ENCODE measurements at places on chromosomes 12 and 14. TPM values are rescaled to one million over a fixed set of nuclear protein-coding genes. Genes with fewer than 3 reads are reported as not detected.

GRCh38 chr12:3882896-3883564 is 9.8 kb upstream of the PARP11 start:
- peak; percentile 23 for DNase-seq

DNA sequence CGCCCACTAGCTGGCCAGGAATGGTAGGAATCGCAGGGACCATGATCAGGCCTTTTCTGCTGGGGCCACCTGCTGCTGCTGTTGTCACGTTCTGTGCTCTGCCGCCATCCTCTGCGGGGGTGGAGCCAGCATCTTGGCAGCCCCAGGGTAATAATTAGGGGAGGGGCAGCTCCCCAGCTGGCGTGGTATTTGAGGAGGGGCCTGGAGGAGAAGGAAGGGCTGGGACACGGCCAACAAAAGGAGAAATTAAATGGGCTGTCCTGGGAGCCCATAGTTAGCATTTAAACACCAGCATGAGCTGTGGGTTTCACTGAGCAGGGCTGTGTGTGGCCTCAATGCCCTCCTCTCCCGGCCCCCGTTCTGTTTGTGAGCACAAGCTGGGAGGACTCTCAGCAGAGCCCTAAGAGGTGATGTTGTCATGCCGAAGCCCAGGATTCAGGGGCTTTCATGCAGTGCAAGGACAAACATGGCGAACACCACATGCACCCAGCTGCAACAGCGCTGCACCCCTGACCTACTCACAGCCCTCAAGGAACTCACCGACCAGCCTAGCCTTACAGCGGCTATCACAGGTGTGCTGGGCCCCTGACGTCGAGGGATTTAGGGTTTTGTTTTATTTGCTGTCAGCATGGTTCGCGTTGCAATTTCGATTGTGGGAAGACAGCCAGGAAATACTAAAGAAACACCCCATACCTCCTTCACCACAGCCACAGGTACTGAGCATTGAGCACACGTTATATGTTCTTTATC is 324.3 kb downstream of the CACNA1C start:
- no peak for DNase-seq

DNA sequence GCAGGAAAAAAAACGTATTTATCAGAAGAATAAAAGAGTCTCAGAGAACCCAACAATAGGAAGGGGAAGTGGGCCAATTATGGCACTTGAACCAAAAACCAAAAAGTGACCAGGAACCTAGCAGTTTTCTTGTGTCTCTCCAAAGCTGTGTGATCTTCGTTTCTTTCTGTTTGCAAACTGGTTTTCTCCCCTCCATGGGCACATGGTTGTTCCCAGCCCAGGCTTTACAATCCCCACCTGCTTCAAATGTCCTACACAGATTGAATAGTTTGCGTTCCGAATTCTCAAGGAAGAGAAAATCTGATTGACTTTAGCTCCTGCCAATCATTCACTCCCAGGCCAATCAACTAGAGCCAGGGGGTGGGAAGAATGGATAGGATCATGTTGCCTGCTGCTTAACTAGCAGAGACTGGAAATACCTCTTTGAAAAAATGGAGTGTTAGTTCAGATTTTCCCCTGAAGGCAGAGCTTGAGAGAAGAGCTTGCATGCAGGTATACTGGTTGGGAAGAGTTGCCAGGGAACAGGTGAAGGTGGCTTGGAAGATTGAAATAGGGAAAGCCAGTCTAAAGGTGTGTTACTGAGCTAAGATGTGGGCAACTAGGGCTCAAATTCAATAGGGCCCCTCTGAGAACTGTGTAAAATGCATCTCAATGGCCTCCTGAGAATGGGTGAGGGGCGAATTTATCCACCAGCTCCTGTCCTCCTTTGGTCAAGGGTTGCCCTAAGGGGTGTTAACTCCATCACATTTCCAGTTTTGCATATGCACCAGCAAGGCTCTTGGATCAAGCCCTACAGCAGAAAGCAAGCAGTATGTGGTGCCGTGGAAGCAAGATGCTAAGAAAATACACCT is 106.4 kb upstream of the SRRM4 start:
- no peak for DNase-seq

- no peak for DNase-seq
Measured at GRCh38 chr12:106080041-106080790, 58.5 kb downstream of the NUAK1 start.

- no peak for DNase-seq
Measured at GRCh38 chr14:79229383-79229909, 981.9 kb downstream of the DIO2 start.

DNA sequence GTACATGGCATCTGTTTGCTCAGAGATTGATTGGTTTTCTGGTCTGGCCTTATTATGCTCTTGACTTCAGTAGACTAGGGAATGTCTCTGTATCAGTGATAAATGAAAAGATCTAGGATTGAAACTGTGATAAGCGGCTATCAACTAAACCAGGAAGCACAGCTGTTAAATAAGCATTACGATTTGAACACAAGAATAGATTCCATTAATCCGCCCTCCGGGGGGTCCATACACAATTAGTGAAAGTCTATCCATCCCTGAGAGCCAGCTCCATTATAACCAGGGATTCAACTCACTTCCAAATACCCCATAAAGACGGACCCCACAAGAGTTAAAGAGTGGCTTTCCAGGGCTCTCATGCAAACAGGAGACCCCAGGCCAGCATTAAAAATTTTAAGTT is 279.0 kb downstream of the GRIN2B start:
- no peak for DNase-seq

The AGAP2 gene
- total RNA-seq = 11.2 TPM

The ESR2 gene
- 0.10 TPM for total RNA-seq

All from HT1080 (cell line).